ENCODE measurements at places on chromosomes 5 and 9. TPM values are rescaled to one million over a fixed set of nuclear protein-coding genes. Genes with fewer than 3 reads are reported as not detected.

The CYLC2 gene
- not detected for total RNA-seq

The GPR21 gene
- total RNA-seq, result 1.0 TPM

The STPG3 gene
- not detected for total RNA-seq

The UBE2QL1 gene
- total RNA-seq, result 19.3 TPM

The CER1 gene
- 1.0 TPM for total RNA-seq

The HK3 gene
- not detected for total RNA-seq

The HTR4 gene
- 0.10 TPM for total RNA-seq

The TNFAIP8 gene
- 12.9 TPM for total RNA-seq

The GNA14 gene
- total RNA-seq, result 0.23 TPM

The VLDLR gene
- 18.0 TPM for total RNA-seq

DNA sequence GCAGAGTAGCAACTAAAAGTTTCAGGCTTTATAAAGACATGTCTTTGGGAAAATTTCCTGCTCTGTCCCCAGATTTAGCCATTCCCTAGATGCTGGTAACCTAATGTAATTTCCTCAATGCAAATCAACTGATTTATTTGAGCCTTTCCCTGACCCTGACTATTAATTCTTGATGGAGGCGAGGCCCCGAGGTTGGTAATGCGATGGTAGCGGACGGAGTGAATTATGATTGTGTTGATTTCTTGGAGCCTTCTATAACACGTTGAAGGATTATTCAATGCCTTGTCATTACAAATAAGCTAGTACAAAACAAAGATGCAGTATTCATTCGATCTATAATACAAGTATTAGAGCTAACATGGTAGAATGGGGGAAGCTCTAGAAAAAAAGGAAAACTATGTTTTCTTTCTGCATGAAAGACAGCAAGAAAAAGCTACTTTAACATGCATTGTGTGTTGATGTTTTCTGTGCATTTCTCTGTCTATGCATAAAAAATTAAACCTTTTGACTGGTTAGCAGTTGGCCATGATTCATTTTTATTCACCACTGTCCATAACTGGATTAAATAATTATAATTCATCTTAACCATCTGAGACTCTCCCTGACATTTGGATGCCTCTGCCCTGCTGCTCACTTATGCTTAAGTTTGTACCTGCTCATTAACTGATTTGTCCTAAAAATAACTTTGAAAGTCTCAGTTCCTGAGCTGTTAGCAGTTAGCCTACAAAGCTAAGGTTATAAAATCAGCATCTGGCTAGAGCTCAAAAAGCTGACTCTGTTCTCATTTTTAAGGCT, 490.2 kb upstream of the NUDT12 start:
- peak; percentile 78 for ATAC-seq

DNA sequence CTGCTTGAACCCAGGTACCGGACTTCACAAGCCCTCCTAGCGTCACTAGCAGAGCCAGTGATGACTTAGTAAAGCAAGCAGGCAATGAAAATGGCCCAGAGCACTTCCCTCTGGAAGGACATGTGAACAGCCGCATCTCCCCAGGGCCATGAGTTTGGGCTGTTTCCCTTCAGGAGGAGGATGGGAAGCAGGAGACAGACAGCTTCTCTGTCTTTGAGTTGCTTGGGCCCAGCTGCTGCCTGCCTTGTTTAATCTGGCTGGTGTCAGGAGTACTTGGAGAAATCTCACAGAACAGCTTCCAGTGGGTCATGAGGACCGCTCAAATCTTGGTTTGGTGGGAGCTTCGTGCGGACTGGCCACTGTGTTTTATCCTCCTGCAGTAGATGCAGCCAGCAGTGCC, 25.4 kb upstream of the WWC1 start:
- ATAC-seq, result no peak

GRCh38 chr5:11310158-11310557, 549.1 kb upstream of the DAP start:
- no peak for ATAC-seq

DNA sequence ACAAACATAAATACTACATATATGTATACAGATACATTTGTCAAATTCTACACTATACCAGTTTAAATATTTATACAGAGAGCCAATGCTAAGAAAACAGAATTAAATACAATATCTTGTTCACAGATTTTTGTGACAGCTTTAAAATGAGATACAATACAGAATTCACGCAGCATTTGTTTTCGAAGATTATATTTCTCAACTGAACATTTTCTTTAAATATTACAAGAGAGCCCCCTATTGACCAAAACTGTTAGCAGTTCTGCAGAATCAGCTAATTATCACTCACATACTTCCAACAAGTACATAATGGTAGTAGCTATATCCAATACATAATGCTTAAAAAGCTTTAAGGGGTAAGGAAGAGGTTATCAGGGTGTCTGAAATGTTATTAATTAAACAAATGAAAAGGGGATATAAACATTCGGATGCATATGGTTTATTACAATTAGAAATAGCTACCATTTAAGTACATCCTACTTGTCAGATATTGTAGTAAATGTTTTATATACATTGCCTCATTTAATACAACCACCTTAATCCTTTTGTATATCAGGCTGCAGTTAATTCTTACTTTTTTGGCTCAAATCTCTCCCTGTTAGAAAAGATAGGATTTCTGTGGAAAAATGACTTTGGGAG, 31.7 kb downstream of the ZDHHC21 start:
- peak; percentile 60 for ATAC-seq

DNA sequence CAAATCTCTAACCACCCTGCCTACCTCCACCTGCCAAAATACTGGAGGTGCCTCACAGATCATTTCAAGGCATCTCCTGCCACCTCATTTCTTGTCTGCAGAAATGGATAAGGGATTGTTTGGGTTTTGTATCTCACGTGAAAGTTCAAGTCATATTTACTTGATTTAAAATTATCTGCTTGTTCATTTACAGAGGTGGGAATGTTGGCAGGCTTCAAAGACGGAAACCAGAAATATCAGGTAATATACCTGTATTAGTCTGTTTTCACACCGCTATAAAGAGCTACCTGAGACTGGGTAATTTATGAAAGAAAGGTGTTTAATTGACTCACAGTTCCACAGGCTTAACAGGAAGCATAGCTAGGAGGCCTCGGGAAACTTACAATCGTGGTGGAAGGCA, 85.4 kb downstream of the CAAP1 start:
- no peak for ATAC-seq

- peak; percentile 64 for ATAC-seq
Measured at GRCh38 chr5:15495026-15495425, 5.0 kb upstream of the FBXL7 start.

DNA sequence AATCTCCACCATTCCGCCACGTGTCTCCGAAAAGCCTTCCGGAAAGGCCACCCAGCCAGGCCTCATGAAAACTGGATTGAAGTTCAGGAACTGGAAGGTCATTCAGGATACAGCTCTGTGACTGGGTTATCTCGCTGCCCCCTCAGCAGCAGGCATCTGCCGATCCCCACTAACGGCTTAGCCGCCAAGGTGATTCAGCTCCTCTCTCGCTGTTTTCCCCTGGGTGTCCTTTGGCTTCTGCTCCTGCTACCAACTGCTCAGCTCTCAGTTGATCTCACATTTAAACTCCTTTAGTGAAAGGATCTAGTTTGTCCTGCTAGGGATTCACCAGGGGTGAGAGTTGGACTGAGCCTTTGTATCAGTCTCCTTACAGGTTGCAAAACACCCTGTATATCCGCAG, 2.2 kb upstream of the GDNF start:
- ATAC-seq, result no peak

- ATAC-seq, result peak; percentile 36
Measured at GRCh38 chr5:148626081-148626613, 28.2 kb downstream of the HTR4 start.

DNA sequence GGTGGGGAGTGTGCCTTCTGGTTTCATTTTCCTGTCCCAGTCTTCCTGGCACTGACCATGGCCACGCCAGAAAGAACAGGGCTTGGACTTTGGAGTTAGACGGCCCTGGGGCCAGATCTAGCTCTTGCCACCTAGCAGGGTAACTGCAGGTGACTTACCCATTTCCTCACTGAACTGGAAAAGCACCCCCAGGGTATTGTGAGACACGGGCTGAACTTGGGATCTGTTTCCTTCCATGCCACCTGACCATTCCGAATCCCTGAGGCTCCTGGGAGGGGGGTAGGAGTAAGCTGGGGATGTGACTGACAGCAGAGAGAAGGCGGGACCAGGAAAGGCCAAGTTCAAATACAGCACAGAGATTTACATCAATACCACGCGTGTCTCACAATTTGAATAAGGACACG, 9.4 kb downstream of the HNRNPAB start:
- ATAC-seq, result no peak

DNA sequence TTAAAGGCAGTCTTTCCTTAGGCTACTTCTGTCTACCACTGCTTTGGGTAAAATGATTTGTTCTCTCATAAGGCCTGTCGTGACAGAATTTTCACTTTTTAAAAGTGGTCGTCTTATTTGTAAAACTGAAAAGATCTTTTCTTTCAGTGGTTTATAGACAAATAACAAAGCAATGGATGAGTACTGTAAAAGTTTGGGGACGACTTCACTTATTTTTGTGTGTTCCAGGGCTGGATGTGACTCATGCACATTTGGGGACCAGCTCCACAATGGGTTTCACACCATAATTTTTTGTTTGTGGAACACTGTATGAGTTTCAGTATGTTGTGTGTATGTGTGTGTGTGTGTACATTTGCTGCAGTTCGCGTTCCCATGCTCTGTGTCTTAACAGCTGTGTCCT, 53.6 kb downstream of the ARHGAP26 start:
- ATAC-seq, result no peak

- ATAC-seq, result peak; percentile 47
Measured at GRCh38 chr5:35003018-35003957, 44.5 kb downstream of the AGXT2 start.

GRCh38 chr9:124551472-124552272, 44.5 kb upstream of the NR5A1 start:
- peak; percentile 92 for ATAC-seq

- ATAC-seq, result no peak
Measured at GRCh38 chr5:129114539-129115193, 20.1 kb downstream of the ISOC1 start.

- no peak for ATAC-seq
Measured at GRCh38 chr9:135588886-135589595, 27.5 kb downstream of the PAEP start.

- no peak for ATAC-seq
Measured at GRCh38 chr9:128024761-128025308, 42.3 kb downstream of the NAIF1 start.

- no peak for ATAC-seq
Measured at GRCh38 chr5:40514976-40515375, 164.7 kb upstream of the PTGER4 start.

DNA sequence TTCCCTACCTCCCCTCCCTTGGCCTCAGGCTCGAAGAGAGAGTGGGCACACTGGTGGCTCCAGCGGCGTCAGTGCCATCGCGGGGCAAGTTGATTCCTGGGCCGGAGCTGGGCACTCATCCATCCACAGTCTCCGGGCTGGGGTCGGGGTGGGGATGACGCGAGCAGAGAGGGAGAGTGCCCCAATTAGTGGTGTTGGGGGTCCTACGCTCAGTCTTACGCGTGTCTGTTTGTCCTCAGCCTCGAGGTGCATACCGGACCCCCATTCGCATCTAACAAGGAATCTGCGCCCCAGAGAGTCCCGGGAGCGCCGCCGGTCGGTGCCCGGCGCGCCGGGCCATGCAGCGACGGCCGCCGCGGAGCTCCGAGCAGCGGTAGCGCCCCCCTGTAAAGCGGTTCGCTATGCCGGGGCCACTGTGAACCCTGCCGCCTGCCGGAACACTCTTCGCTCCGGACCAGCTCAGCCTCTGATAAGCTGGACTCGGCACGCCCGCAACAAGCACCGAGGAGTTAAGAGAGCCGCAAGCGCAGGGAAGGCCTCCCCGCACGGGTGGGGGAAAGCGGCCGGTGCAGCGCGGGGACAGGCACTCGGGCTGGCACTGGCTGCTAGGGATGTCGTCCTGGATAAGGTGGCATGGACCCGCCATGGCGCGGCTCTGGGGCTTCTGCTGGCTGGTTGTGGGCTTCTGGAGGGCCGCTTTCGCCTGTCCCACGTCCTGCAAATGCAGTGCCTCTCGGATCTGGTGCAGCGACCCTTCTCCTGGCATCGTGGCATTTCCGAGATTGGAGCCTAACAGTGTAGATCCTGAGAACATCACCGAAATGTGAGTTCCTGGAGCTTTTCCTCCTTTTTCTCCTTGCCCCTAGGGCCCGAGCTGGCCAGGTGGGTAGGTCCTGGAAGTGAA, 861 bp downstream of the NTRK2 start:
- ATAC-seq, result peak; percentile 4

- no peak for ATAC-seq
Measured at GRCh38 chr5:14157493-14157782, 14.3 kb downstream of the TRIO start.

DNA sequence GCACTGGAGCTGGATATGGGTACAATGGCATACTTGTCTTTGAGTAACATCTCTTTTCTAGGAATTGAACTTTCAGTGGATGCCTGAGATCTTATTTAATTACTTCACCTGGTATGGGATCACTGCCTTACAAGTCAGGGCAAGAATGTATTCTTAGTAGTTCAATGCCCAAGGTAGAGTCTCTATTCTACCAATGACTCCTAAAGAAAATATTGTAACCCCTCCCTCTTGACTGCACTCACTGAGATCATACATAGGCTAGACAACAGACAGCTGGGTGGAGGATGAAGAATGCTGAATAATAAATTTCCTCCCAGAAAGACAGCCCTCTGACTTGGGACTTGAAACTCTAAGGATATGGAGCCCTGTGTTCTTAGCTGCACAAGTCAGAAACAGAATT, 1216.3 kb upstream of the ACO1 start:
- no peak for ATAC-seq

- no peak for ATAC-seq
Measured at GRCh38 chr9:133147412-133148198, 16.1 kb downstream of the GBGT1 start.

DNA sequence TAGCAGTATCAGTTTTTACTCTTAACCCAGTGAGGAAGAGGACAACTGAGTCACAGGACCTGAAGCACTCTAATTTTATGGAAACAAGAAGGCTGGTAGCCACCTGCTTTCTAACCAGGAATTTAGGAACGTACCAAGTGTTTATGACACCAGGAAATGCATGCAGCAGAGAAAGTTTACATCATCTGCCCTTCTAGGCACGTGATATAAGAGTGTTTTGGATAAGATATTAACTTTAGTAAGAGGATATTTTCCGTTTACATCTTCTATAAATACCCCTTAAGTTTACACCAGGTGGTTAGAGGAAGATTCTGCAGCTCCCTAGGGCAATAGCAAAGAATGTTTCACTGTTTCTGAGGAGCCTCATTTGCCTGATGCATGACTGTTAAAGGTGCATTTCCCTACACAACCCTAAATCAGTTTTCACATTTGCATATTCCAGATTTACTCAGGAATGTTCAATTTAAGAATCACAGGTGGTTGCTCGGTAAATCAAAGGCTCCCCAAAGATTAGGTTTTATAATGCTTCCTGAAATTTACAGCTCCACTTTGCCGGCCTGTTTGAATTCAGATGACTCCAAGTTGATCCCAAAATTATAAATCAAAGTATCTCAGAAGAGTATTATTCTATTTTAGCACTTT, 1.8 kb downstream of the TSC1 start:
- no peak for ATAC-seq

DNA sequence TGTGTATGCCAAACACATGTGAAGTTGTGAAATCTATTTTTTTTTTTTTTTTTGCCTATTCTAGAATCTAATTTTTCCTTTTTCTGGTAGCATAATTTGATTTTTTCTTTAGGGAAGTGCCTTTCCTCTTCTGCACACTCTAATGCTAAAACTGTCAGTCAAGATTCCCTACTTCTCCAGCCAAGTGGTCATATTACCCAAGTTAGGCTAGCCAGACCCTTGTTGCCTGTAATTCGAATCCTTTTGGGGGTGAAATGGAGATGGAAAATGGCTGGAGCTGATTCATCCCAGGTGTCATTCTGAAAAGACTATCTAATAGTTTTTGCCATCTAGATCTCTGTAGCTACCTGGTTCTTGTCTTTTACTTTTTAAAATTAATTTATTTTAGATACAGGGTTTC, 24.8 kb upstream of the UBAP1 start:
- ATAC-seq, result no peak
